Prostate gland (tissue), 2 donors: ENCODE measurements at places on chromosomes 1 and 21.

DNA sequence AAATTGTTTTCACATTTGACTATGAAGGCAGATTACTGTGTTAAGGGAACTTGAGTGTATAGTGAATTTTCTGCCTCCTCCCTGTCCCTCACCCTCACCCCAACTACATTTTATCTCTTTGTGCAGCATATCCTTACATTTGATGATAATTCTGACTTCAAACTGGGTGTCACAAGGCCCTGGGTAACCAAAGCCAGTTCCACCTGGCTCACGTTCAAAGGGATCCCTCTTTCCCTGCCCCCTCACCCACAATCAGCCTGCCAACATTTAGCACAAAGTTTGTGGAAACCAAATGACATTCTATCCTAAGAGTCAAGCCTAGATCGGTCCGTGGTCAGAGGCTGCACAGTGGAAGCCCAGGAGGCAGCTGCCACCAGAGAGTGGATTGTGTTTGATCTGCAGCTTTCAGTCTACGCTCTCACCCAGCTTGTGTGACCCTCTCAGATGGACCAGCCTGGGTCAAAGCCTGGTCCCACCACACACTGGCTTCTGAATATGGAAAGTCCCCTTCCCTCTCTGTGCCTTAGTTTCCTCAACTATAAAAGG lies 10.3 kb downstream of the KIAA0040 start:
- no peak overlapping the region for H3K4me3 ChIP-seq
- no peak overlapping the region for H3K27ac ChIP-seq
- H3K27me3 ChIP-seq, result no peaks in the 10 kb centered on the region
- DNase-seq, result no peak
- H3K4me1 ChIP-seq, result no peaks in the 10 kb centered on the region
- no peaks in the 10 kb centered on the region for H3K36me3 ChIP-seq

- no peak overlapping the region for H3K4me3 ChIP-seq
- no peak for DNase-seq
- H3K27ac ChIP-seq, result no peak overlapping the region
- no peaks in the 10 kb centered on the region for H3K36me3 ChIP-seq
These were observed 53.4 kb downstream of the DMRTA2 start for GRCh38 chr1:50369830-50370229.

DNA sequence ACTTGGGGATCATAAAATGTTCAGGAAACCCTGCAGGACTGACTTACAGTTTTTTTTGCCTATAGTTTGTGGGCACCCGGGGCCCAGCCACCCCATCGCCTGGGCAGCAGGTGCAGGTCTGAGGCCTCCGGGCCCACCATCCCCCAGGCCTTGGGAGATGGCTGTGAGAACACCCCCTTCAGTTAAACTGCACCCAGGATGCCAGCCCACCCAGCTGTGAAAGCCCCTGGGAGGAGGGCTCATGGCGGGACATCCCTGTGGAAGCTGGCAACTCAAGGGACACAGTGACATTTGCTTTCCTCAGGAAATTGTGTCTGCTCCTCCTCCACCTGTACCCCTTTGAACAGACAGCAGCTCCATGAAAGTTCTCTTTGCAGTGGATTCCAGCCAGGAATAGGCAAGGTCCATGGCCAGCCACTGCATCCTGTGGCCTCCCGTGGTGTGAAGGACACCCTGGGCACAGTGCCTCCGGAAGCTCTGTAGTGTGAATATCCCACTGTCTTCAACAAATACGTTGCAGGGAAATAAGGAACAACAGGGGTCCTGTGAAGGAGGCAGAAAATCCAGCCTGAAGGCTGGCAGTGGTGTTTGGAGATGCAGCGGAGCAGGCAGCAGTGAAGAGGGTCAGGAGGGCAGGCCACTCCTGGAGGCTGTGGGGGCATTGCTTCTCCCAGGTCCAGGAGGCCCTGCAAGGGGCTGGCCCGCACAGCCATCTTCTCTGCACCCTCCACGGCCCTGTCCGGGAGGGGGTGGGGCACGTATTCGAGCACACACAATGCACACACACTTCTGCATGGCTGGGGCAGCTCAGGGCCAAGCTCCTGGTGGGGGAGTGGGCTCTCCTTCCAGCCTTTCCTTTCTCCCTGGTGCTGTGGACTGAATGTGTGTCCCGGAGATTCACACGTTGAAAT lies 2.1 kb upstream of the OBSCN start:
- H3K4me1 ChIP-seq, result no peaks in the 10 kb centered on the region
- H3K36me3 ChIP-seq, result no peaks in the 10 kb centered on the region
- H3K27me3 ChIP-seq, result no peaks in the 10 kb centered on the region
- no peak for DNase-seq

- H3K27me3 ChIP-seq, result no peaks in the 10 kb centered on the region
- no peaks in the 10 kb centered on the region for H3K4me1 ChIP-seq
- DNase-seq, result peak; percentile 8
- no peaks in the 10 kb centered on the region for H3K36me3 ChIP-seq
- H3K4me3 ChIP-seq, result no peak overlapping the region
These were observed 38.9 kb upstream of the ZBTB18 start for GRCh38 chr1:244012202-244012601.

- H3K4me3 ChIP-seq, result no peak overlapping the region
- DNase-seq, result no peak
- no peaks in the 10 kb centered on the region for H3K27me3 ChIP-seq
- no peaks in the 10 kb centered on the region for H3K4me1 ChIP-seq
These were observed 166.7 kb upstream of the BEND5 start for GRCh38 chr1:48943393-48943792.

DNA sequence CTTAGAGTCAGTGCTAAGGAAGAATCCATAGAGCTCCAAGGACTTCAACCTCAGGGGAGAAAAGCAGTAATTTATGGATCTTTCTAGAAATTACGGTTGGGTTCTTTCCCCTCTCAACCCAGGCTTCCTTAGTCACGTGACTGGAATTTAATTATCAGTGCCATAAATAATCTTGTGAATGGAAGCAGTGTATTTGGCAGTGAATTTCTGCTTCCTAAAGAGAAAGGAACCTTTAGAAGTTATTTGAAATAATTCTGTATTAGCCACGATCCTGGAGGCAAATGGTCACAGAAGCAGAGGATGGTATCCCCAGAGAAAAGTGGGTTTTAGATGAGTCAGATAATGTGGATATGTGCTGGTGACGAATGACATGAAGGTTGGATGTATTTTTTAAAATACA lies 89.6 kb downstream of the NFIA start:
- no peak overlapping the region for H3K4me3 ChIP-seq
- H3K4me1 ChIP-seq, result no peaks in the 10 kb centered on the region
- H3K27ac ChIP-seq, result no peak overlapping the region
- DNase-seq, result no peak
- no peaks in the 10 kb centered on the region for H3K36me3 ChIP-seq

DNA sequence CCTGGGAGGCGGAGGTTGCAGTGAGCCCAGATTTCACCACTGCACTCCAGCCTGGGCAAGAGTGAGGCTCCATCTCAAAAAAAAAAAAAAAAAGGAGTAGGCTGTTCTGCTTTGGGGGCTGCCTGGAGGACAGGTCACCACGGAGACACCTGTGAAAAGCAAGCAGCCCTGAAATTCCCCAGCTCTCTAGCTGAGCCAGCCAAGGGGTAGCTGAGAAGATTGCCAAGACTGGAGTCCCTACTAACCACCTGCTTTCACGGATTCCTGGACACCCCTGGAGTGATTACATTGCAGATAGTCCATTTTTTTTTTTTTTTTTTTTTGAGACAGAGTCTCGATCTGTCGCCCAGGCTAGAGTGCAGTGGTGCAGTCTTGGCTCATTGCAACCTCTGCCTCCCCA lies 12.5 kb downstream of the GPX7 start:
- no peak for DNase-seq
- H3K4me1 ChIP-seq, result no peaks in the 10 kb centered on the region
- H3K36me3 ChIP-seq, result no peaks in the 10 kb centered on the region
- no peak overlapping the region for H3K27ac ChIP-seq
- no peak overlapping the region for H3K4me3 ChIP-seq
- no peaks in the 10 kb centered on the region for H3K27me3 ChIP-seq

DNA sequence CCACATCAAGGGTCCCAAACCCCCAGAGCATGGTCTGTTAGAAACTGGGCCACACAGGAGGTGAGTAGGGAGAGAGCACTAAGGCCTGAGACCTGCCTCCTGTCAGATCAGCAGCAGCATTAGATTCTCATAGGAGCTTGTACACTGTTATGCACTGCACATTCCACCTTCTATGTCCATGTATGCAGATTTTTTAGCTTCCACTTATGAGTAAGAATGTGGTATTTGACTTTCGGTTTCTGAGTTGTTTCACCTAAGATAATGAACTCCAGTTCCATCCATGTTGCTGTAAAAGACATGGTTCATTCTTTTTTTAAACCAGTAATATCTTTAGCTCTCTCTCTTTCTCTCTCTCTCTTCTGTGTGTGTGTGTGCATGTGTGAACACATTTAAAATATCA lies 663 bp upstream of the GBP6 start:
- H3K4me1 ChIP-seq, result no peaks in the 10 kb centered on the region
- H3K27me3 ChIP-seq, result no peaks in the 10 kb centered on the region
- no peaks in the 10 kb centered on the region for H3K36me3 ChIP-seq
- H3K4me3 ChIP-seq, result no peak overlapping the region

DNA sequence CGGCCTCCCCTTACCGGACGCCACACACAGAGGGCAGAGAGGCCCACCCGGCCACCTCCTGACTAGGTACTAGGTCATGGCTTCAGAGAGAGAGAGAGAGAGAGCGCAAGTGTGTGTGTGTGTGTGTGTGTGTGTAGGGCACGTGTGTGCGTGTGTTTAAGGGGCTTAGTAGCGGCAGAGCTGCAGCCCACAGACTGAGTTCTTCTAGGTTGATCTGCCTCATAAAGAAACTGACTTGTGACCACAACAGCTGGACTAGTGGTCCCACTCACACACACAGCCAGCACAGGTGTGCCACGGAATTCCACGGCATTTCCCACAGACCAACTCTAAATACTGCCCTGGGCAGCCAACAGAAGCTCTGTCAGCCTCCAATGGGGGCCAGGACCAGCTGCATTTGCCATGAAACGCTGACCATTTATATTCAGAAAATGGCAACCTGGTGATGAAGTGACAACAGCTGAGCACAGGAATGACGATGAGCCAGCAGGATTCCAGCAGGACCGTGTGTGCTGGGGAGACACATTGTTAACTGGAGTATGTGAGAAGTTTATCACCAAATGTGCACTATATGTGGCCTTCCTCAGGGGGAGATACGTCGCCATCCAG lies 38.8 kb upstream of the GPR153 start:
- no peak overlapping the region for H3K4me3 ChIP-seq
- H3K4me1 ChIP-seq, result no peaks in the 10 kb centered on the region
- no peak overlapping the region for H3K27ac ChIP-seq
